ENCODE measurements at places on chromosomes 16 and 17.

DNA sequence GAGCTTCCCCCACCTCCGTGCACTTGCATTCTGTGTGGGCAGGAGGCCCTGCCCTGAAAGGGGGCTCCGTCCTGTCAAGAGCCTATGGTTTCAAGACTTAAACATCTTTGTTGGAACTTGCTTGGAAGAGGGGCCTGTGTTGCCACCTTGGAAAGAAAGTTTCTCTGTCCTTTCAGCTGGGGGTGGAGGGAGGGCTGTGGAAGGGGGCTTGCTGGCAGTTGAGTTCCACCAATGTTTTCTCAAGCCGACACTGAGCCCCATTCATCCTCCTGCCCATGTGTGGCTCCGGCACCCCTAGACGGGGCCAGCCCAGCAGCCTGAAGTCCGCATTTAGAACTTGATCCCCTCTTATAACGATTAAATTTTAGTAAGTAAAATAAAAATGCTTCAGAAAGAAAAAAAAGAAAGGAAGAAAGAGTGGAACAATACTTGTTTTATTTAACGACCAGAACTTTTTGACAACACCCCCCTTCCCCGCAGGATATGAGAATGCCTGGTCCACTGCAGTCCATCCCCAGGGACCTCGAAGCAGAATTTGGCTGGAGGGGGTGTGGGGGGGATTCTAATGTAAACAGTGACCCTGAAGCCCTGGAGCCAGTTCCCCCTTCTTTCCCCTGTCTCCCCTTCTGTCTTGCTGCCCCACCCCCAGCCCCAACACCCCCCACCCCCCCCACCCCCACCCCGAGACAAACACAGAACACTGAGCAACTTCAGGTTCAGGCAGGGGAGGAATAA is 26.9 kb upstream of the CLEC18A start:
- no peak for DNase-seq

DNA sequence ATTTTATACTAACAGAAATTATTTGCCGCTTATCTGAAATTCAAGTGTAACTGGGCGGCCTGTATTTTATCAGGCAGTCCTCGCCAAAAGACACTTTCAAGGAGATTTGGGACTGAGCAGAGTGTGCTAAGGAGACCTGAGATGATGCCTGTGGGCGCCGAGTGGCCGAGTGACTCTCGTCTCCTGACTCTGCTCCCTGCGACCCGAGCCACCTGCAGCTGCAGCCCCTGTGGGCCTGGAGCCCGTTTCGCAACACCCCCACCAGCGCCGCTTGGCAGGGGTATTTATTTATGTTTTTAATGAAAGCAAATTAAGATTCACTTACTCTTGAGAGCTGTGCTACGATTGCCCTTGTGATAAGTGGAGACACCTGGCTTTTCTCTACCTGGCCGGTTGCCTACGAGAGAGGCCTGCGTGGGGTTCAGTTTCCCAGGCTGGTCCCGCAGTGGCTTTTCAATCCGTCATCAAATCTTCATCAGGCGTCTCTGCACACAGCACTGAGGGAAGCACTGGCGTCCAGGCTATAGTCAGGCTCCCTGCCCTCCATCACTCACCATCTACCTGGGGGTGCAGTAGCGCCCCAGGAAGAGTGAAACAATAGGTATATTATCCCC is 124.0 kb downstream of the SEC14L1 start:
- DNase-seq, result no peak

- DNase-seq, result no peak
Observed at GRCh38 chr16:84838383-84838948, 18.7 kb downstream of the CRISPLD2 start.

- DNase-seq, result no peak
Observed at GRCh38 chr16:2737238-2737605, 15.2 kb upstream of the SRRM2 start.

- DNase-seq, result no peak
Observed at GRCh38 chr16:11372829-11373306, 27.6 kb downstream of the RMI2 start.

GRCh38 chr16:58793366-58793765 is 59.2 kb upstream of the GOT2 start:
- DNase-seq, result no peak

- no peak for DNase-seq
Observed at GRCh38 chr17:64471440-64471839, 22.5 kb downstream of the MILR1 start.

DNA sequence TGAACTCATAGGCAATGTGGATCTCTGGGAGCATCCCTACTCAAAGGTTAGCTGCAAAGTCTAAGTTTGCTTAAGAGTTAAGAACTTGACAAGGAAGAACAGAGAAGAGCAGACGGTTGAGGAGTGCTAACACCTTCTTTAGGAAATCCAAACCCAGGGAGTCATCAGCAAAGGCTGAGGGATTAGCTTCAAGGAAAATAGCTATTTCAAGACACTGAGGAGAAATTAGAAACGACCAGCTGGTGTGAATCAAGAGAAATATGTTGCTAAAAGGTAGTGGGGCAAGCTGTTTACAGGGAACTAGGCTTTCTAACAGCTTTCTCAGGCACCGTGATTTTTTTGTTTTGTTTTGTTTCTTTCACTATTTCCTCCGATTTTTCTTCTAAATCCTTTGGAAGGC is 90.7 kb downstream of the CDH8 start:
- DNase-seq, result no peak

DNA sequence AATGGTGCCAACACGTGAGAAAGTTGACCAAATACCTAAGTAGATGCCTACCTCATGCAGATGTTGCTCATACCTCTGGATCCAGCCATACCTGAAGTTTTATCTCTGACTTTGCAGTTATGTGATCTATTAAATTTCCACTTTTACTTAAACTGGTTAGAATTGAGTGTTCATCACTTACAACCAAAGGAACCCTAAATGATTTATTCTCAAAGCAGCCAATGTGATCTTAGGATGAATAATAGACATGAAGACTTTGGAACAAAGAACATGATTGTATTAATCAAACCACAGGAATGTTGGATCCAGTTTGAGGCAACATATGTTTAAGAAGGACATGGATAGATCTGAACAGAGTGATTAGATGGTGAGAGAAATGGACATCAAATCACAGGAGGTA is 68.7 kb downstream of the IRX6 start:
- DNase-seq, result no peak

GRCh38 chr17:39177256-39177655 is 11.3 kb upstream of the ARL5C start:
- no peak for DNase-seq

DNA sequence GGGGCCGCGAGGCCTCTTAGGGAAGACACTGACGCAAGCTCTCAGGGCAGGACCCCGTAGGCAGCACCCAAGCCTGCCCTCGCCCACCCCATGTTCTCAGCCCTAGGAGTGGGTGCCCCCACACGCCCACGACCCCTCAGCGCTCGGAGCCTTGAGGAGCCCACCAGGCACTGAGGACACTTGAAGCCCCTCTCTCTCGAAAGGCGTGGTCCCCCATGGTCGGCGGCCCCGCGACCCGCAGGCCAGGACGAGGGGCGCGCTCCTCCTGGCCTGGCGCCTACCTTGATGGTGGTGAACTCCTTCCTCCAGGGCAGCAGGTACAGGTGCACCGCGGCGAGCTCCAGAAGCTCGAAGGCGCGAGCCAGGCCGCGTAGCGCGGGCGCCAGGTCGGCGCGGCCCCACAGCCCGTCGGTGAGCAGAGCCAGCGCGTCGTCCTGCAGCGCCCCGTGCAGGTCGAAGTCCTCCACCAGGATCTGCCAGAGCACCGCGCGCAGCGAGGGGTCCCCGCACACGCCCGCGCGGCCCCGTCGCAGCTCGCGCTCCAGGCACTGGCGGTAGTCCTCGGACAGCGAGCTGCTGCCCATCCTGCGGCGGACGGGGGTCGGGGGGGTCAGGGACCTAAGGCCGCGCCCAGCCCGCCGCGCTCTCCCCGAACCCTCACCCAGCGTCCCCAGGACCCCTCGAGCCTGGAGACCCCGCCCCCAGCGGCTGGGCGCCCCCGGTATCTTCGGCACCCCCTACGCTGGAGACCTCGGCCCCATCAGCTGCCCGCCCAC is 668 bp downstream of the SPATA2L start:
- no peak for DNase-seq

DNA sequence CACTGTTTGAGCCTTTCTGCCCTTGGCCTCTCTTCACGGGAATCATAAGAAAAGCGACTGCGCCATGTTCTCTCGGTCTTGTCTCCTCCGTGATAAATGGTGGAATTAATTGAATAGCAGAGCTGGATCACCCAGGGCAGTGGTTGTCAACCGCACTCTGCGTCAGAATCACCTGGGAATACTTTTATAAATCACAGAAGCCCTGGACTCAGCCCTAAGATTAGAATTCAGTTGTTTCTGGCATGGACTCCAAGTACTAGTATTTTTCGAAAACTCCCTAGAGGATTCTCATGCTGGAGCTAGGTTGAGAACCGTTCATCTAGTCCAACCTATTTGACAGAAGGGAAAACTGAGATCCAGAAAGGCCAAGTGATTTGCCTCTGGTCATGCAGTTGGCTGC is 64.1 kb downstream of the SPACA3 start:
- DNase-seq, result no peak

DNA sequence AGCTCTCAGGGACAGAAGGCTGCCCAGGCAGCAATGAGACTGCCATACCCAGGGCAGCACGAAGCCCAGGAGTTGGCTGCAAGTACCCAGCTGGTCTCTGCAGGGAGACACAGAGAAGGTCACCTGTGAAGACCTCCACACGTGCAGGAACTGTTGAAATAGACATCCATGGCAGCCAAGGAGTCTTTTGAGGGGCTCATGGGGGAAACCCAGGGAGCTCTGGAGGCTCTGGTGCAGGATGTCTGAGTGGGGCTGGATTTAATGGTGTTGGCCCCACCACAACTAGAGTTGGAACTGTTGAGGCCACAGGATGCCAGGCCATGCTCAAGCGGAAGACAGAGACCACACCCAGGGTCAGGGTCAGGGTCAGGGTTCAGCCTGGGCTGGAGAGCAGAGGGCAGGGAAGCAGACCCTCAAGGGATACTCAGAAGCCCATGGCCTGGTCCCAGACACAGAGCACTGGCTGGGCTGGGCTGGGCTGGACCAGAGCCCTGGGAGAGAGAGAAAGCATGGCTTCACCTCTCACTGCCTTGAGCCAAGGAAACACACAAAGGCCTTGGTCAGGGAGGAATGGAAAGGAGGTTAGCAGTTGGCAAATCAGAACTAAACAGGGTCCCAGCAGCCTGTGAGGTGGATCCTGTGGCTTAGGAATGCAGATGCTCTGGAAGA is 21.4 kb downstream of the PITPNM3 start:
- no peak for DNase-seq

All from stimulated activated CD4-positive, alpha-beta T cell treated with anti-CD3 and anti-CD28 coated beads, Interleukin-1b, Interleukin-23, amount 100 ng/mL, for 1 hour (primary cell).